ENCODE measurements at places on chromosomes 2 and 18.

- no peak for DNase-seq
- H3K27ac ChIP-seq, result no peak overlapping the region
- no peaks in the 10 kb centered on the region for H3K27me3 ChIP-seq
- peaks cover 27% of the 10 kb centered on the region for H3K4me1 ChIP-seq
- no peaks in the 10 kb centered on the region for H3K36me3 ChIP-seq
- H3K4me3 ChIP-seq, result no peak overlapping the region
Observed at GRCh38 chr2:136215449-136215848, 97.5 kb upstream of the CXCR4 start.

GRCh38 chr2:46699934-46700256, 215.7 kb downstream of the MCFD2 start:
- no peaks in the 10 kb centered on the region for H3K27me3 ChIP-seq
- DNase-seq, result no peak
- no peak overlapping the region for H3K27ac ChIP-seq
- H3K36me3 ChIP-seq, result no peaks in the 10 kb centered on the region
- H3K4me1 ChIP-seq, result peaks cover 15% of the 10 kb centered on the region

DNA sequence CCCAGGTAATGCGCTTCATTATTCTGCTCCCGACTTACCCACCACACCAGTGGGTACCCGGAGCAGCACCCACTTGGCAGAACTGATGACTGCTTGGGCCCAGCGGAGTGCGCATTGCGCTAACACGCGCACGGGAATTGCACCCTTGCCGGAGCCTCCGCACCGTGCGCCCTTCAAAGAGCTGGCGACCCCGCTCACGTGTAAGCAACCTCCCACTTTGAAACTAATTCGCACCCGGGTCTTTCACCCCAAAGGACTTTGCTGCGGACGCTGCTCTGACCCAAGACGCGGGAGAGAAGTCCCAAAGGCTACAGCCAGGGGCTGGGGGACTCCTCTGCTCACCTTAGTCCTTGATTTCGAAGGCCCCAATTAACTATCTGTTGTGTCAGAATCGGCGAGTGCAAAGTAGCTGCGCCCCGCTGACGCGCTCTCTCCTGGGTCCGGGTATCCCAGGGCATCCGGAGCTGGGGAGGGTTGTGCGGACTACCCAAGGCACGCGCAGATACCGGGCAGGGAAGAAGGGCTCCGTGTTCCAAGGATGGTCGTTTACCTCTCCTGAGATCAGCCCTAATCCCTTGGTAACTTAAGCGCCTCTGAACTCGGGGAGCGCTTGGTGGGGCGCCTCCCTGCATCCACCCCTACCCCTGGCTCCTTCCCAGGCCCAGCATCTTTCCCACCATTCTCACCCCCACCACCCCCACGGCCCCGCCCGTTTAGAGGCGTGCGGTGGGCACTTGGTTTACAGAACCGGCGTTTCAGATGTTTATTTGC, 13.1 kb upstream of the SATB2 start:
- no peaks in the 10 kb centered on the region for H3K36me3 ChIP-seq
- no peak overlapping the region for H3K4me3 ChIP-seq
- no peak overlapping the region for H3K27ac ChIP-seq
- no peak for DNase-seq

GRCh38 chr2:62084801-62085200, 111.1 kb upstream of the B3GNT2 start:
- no peak overlapping the region for H3K27ac ChIP-seq
- no peak for DNase-seq
- H3K4me3 ChIP-seq, result no peak overlapping the region
- H3K4me1 ChIP-seq, result no peaks in the 10 kb centered on the region
- H3K27me3 ChIP-seq, result no peaks in the 10 kb centered on the region
- H3K36me3 ChIP-seq, result no peaks in the 10 kb centered on the region

DNA sequence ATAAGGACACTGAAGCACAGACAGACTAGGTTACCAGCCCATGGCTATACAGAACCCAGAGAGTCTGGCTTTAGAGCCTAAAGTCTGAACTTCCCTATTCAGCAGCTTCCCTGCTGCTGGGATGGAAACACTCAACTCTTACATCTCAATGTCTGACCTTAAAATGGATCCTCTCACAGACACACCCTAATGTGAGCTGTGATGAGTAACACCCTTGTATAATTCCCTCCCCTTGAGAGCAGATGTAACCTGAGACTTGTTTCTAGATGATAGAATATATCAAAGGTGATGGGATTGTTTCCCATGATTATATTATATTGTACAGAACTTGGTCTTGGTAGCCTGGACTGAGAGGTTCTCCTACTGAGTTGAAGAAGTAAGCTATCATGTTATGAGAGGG, 577.1 kb upstream of the KLHL29 start:
- H3K36me3 ChIP-seq, result no peaks in the 10 kb centered on the region
- no peak overlapping the region for H3K27ac ChIP-seq
- DNase-seq, result no peak
- no peaks in the 10 kb centered on the region for H3K27me3 ChIP-seq

GRCh38 chr2:37558623-37559022, 112.8 kb downstream of the CDC42EP3 start:
- H3K4me3 ChIP-seq, result no peak overlapping the region
- no peaks in the 10 kb centered on the region for H3K36me3 ChIP-seq
- H3K4me1 ChIP-seq, result peaks cover 4% of the 10 kb centered on the region
- H3K27me3 ChIP-seq, result no peaks in the 10 kb centered on the region

- H3K36me3 ChIP-seq, result no peaks in the 10 kb centered on the region
- H3K4me3 ChIP-seq, result no peak overlapping the region
- H3K27me3 ChIP-seq, result peaks cover 9% of the 10 kb centered on the region
- no peaks in the 10 kb centered on the region for H3K4me1 ChIP-seq
Observed at GRCh38 chr2:119113489-119113770, 45.1 kb downstream of the C1QL2 start.

GRCh38 chr2:30354621-30355020, 92.4 kb upstream of the LCLAT1 start:
- DNase-seq, result no peak
- no peaks in the 10 kb centered on the region for H3K36me3 ChIP-seq
- no peaks in the 10 kb centered on the region for H3K4me1 ChIP-seq
